ENCODE measurements at places on chromosomes 13 and 19.

GRCh38 chr13:35841060-35841521 lies 290.1 kb downstream of the DCLK1 start:
- no peak for DNase-seq

GRCh38 chr19:1556390-1557070 lies 11.6 kb downstream of the MEX3D start:
- DNase-seq, result no peak

GRCh38 chr19:16070366-16070990 lies 5.8 kb upstream of the TPM4 start:
- no peak for DNase-seq

DNA sequence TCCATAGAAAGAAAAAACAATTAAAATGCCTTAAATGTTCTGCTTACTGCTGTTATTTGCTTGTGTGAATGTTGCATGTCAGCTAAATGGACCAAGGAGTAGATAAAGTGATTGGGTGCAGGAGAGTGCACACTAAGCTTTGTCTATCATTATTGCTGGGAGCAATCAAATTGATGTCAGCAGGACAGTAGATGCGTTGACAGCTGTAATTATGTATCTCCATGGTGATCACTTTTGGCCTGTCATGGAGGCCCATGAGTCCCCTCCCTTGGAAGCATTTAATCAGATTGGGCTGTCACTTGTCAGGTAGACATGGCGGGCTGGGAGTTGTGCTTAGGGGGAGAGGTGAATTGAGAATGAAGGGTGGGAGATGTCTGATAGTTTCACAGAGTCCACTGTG lies 215.3 kb downstream of the PCCA start:
- DNase-seq, result no peak

GRCh38 chr19:19064098-19064722 lies 416 bp downstream of the SLC25A42 start:
- DNase-seq, result peak; percentile 63

- no peak for DNase-seq
Observed at GRCh38 chr19:41299755-41300089, 10.2 kb upstream of the CCDC97 start.

DNA sequence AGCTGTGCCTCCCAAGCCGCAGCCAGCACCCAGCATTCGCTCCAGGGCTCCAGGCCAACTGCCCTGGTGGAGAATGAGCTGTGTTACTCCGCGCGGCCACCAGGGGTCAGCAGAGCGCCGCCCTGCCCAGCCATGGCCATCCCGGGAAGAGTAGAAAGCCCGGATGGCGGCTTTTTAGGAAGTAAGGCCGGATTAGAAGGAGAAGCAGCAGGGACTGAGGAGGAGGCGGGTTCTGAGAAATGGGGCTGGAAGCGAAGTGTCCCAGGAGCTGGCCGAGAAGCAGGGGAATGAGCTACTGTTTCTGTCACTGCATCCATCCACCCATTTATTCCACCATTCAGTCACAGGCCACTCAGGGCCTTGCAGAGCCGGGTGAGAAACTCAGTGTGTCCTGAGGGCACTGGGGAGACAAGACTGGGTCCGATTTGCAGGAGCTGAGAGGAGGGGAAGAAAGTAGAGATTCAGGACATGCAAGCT lies 6.6 kb upstream of the NPAS1 start:
- no peak for DNase-seq

GRCh38 chr13:38543561-38543960 lies 143.3 kb upstream of the FREM2 start:
- no peak for DNase-seq

- DNase-seq, result no peak
Observed at GRCh38 chr19:34288381-34288780, 34.0 kb downstream of the GARRE1 start.

GRCh38 chr19:6694147-6694815 lies 24.3 kb upstream of the TNFSF14 start:
- DNase-seq, result no peak

DNA sequence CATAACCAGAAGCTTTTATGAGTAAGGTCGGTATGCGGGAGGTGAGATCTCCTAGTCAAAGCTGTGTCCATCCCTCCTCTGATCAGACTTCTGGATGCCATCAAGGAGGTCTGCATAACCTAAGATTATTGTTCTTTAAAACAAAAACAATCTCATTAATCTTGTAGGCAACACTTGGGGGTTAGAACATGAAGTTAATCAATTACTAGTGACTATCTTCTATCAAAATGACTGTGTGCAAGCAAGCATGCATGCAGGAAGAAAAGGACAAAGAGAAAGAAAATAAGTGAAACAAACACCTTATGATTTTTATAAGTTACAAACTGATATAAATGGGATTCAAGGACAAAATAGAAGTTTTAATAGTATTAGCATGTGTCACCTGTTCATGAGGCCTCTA lies 2435.9 kb upstream of the PCDH20 start:
- DNase-seq, result no peak

DNA sequence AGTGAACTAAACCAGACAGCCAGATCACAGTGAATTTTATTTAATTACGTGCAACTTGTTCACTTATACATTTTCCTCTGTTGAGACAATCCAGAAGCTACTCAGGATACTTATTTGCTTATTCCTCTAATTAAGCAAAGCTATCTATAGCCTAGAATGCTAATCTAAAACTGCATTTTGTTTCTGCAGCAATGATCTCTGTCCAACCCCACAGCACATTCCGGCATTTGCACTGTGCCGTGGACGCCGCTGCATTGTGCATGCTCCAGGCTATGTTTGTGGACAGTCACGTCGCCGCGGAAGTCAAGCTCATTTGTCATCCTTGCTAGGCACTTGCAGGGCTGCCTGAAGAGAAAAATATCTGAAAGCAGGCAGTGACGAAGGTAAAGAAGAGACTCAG lies 406.9 kb downstream of the RFC3 start:
- no peak for DNase-seq

GRCh38 chr13:113471844-113472243 lies 18.6 kb upstream of the ADPRHL1 start:
- no peak for DNase-seq

- no peak for DNase-seq
Observed at GRCh38 chr13:99018418-99019180, 40.7 kb upstream of the DOCK9 start.

DNA sequence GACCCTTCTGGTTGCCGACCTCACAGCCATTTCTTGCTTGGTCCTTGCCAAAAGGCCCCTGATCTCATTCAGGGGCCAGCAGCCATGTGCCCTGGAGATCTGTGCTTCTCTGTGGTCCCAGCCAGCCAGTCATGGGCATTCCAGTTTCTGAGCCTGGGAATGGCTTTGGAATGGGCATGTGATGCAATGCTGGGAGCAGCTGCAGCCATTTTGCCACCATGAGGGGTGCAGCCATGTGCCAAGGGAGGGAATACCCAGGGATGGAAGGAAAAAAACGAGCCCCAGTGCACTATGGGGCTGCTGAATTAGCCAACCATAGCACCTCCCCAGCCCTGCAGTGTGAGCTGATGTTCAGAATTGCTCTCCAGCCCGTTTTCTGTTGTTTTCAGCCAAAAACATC lies 26.3 kb downstream of the F2RL3 start:
- DNase-seq, result no peak

DNA sequence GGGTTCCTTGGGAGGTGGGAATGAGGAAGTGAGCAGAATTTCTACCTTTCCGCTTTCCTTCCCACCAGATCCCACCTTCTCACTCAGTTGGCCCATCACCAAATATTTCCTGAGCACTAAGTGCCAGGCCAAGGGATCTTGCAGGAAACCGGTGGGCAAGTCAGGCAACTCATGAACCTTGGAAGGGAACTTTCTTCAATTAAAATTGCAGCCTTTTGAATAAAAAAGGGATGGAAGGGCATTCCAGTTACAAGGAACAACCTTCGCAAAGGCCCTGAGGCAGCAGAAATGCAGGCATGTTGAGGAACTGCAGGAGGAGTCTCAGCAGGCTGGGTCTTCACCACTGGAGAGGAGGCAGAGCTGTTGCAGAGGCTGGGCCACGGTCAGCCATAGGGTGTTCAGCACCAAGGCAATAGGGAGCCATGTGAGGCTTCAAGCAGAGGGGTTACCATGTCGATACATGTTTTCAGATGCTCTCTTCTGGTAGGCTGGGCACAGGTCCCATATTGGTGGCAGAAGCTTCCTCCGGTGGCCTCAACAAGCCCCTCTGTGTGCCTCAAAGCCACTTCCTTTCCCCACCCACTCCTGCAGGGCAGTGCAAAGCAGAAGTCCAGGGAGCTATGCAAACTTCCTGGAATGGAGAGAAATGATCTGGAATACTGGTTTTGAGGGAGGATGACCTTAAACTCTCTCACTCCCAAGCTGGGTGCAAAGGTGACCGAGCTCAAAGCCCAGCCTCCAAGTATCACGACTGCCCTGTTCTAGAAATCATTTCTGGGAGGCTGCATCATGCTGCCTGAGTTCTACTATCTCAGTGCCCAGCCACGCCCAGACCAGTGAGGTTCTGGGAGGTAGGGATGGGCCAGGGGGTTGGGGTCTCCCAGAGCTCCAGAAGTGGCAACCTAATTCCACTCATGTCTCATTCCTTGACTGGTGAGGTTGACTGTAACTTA lies at the start of gene FUT6:
Gene FUT6 (minus strand): TSS at position 638 of the 953 bp plus-strand sequence. CDS start 7,135 bp downstream, outside the sequence.
- DNase-seq, result no peak

DNA sequence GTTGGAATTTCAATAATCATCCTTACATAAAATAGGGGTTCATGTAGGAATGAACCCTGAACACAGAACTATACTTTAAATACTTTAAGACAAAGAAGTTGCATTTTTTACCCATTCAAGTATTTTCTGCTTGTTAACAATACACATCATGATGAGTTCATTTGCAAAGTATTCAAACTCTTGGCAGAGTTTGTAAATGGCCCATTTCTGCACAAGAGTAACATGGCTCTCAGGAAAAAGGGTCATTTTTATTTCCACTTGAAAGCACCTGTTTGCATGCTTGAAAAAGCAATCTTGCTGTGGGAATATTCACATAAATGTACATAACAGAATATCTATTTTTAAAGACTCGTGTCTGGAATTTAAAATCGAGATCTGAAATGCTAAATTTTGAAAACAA lies 18.1 kb downstream of the ESD start:
- no peak for DNase-seq

DNA sequence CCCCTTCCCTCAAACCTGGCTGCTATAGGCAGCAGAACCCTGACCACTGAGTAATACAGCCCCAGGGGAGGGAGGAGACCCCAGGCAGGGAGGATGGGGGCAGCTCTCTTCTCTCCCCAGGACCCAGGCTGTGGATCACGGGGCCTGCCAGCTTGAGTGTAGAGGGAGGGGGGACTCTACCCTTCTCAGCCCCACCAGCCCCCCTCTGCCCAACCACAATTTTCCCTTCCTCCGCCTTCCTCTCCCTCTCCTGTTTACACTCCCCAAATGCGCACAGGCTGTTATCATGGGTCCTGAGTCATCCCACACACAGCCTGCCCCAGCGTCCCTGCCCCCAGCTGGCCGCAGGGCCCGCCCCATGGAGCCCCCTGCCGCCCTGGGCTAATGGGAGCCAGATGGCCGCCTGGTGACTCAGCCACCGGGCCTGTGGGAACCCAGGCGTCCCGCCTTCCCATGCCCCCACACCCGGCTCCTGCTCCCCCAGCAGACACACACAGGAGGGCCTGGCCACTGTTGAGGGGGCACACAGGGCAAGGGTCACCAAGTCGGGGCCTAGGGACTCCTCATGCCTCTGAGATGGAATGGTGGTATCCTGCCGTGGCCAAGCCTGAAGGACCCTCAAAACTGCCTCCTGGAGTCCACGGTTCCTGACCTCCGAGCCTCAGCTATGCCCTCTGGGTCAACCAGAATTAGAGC lies 13.6 kb downstream of the CCDC97 start:
- no peak for DNase-seq

GRCh38 chr13:84776593-84776992 lies 894.3 kb upstream of the SLITRK1 start:
- DNase-seq, result no peak

- DNase-seq, result no peak
Observed at GRCh38 chr19:40941481-40942219, 49.4 kb upstream of the CYP2B6 start.

GRCh38 chr19:3607303-3608078 lies 816 bp upstream of the TBXA2R start:
- no peak for DNase-seq

- DNase-seq, result no peak
Observed at GRCh38 chr13:59422646-59423045, 741.1 kb downstream of the DIAPH3 start.
